Globus pallidus (tissue), 1 donor: ENCODE measurements at places on chromosomes 2 and 18.

DNA sequence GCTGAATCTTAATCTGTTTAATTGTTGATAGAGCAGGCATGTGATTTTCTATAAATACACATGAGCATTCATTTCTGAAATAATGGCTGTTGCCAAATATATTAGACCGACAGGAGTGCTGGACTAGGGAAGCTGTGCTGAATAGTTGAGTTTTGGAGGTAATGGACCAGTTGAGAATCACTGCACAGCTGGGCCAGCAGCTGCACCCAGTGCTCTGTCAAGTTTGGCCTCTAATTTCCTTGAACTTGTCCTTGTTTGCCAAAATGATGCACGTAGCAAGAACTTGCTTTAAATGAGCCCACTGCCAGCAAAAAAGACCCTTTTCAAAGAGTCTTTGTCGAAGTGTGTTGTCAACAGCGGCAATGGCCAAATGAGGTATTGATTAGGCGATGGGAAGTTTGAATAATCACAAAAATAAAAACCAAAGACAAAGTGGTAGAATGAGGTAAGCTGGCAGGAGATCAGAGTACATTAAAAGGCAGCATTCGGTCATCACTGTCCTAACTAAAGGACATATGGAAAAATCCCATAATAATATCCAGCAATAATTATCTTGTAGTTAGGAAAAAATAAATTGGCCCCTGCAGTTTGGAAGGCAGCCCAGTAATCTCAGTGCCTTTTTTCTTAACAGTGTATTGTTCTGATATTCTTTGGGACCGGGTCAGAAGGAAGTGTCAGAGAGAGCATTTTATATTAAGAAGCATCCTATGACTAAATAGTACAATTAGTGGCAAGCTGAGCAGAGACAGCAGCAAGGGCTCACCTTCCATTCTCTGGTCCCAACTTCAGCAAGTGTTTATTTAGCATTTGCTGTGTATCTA, 126.2 kb downstream of the RAPGEF4 start:
- DNase-seq = no peak

DNA sequence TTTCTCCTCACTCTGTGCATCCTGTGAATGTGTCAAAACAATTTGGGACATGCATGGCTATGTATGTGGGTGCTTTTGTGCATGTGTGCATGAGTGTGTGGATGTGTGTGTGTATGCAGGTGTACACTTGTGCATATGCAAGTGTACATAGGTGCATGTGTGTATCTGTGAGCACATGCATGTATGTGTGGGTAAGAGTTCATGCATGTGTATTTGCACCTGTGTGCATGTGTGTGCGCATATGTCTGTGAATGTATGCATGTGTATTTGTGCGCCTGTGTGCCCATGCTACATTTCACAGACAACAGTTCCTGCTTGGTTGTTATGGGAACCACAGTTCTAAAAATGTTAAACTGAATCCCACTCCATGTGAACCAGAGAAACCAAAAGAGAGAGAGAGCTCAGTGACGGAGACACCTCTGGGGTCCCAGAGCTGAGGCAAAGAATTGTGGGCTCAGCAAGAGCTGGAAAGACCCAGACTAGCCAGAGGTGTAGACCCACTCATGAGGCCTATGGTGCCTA, 1.9 kb upstream of the FBXO41 start:
- DNase-seq = no peak

DNA sequence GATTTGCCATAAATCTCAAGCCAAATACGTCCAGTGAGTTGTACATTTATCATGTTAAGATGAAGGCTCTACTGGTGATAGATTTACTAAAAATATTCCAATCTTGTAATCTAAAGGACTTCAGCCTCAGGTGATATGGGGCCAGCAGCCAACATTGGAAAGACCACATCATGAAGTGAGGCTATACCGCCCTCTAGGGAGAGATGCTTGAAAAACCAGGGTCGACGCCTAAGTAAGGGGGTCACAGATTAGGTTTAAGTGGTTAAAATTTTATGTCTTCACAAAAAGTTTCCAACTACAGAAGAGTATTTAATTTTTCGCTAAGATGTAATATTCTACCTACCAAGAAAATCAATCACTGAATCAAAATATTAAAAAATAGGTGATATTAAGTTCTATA, 33.3 kb downstream of the DOCK10 start:
- DNase-seq = no peak

DNA sequence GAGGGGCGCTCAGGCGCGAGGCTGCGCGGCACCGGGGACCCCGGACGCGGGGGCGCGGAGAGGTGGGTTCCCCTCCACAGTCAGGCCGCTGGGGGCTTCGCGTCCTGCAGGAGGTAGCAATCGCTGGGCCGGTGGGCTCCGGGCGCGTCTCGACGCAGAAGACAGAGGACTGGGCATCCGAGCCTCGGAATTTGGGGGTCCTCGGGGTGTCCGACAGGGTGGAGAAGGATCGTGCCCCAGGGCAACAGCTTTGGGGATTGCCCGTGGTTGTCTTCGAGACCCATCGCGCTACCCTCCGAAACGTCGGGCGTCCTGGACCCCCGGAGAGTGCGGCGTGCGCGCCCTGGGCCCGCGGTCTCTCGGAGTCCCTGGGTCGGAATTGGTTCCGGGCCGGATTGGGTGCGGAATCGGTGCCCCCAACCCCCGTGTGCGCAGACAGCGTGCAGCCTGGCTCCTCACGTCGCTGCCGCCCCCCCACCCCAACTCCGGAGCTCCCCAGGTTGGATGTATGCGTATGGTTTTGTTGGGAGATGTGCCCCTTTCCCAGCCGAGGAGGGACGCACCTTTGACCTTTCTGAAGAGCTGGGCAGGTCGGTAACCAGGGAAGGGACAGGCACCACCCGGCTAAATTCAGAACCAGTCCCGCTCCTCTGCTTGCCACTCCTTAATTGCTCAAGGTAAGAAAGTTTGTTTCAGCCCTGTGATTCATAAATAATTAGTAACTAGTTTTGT, 750 bp downstream of the NPAS2 start:
- DNase-seq = no peak

DNA sequence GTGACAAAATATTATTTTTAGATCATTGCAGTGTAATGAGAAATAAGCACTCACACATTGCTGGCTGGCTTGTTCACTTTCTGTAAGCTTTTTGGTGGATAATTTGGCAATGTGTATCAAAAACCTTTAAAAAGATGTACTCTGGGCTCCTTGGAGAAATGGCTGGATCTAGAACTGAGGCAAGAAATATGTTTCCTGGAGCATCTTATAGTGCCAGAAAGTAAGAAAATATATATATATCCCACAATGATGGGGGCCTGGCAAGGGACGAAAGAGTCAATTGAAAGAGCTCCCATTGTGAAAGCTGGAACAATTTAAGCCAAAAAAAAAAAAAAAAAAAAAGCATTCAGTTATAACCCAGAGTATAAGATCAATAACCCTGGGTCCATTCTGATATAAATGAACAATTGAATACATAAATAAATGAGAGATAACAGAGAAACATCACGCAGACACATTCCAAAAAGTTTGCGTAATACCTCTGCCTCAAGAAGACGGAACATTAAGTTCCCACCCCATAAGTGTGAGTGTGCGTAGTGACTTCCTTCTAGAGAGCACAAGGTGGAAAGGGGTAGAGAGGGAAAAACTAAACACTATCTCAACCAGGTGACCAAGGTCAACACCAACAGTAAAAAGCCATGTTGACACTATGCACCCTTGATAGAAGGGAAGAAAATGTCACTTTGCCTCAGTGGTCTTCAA, 77.5 kb downstream of the BIN1 start:
- DNase-seq = no peak

DNA sequence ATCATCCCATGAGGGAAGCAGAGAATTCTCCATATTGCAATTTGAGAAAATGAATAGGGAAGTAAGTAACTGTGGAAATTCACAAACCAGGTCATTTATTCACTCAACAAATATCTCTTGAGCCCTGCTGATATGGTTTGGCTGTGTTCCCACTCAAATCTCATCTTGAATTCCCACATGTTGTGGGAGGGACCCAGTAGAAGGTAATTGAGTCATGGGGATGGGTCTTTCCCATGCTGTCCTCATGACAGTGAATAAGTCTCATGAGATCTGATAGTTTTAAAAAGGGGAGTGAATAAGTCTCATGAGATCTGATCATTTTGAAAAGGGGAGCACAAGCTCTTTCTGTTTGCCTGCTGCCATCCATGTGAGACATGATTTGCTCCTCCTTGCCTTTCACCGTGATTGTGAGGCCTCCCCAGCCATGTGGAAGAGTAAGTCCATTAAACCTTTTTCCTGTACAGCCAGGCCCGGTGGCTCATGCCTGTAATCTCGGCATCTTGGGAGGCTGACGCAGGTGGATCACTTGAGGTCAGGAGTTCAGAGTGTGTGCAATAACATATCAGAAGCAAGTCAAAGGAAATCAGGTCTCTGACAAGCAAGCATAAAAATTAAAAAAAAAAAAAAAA, 193.2 kb downstream of the NDUFA10 start:
- no peak for DNase-seq

GRCh38 chr18:24514439-24514838, 54.0 kb downstream of the HRH4 start:
- DNase-seq = no peak

DNA sequence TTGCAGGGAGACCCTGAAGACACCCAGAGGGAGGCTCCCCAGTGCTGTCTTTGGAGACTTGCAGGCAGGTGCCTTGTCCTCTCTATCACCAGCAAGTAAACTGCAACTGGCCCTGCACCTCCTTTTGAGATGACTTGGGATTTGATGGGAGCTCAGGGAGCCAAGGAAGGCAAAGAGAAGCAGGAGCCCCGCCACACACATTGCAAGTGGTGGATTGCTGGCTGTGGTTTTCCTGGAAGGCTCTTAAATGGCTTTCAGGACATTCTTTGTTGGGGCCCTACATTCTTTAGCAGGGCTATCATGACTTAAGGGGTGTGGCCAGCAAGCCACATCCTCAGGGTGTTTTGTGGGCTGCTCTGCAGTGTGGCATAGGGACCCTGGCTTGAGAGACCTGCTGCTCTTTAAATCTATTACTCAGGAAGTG, 39.9 kb upstream of the CDC42EP3 start:
- no peak for DNase-seq

DNA sequence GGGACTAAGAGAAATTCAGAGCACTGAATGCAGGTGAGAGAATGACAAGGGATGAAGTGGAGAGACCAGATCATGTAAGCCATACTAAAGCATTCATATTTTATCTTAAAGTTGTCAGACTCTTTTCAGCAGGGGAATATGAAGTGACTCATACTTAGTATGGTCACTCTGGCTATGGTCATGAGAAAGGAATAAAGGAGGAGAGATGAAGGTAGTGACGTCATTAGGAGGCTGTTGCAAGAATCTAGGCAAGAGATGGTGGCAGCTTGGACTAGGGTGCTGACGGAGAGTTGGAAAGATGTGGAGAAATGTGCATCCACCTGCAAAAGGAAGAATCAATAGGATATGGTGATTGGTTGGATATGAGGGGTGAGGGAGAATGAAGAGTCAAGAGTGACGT, 203.2 kb upstream of the ACVR2A start:
- no peak for DNase-seq

- no peak for DNase-seq
Observed at GRCh38 chr18:79851950-79852349, 54.2 kb downstream of the KCNG2 start.

GRCh38 chr2:120310136-120310535, 35.8 kb upstream of the INHBB start:
- DNase-seq = no peak

DNA sequence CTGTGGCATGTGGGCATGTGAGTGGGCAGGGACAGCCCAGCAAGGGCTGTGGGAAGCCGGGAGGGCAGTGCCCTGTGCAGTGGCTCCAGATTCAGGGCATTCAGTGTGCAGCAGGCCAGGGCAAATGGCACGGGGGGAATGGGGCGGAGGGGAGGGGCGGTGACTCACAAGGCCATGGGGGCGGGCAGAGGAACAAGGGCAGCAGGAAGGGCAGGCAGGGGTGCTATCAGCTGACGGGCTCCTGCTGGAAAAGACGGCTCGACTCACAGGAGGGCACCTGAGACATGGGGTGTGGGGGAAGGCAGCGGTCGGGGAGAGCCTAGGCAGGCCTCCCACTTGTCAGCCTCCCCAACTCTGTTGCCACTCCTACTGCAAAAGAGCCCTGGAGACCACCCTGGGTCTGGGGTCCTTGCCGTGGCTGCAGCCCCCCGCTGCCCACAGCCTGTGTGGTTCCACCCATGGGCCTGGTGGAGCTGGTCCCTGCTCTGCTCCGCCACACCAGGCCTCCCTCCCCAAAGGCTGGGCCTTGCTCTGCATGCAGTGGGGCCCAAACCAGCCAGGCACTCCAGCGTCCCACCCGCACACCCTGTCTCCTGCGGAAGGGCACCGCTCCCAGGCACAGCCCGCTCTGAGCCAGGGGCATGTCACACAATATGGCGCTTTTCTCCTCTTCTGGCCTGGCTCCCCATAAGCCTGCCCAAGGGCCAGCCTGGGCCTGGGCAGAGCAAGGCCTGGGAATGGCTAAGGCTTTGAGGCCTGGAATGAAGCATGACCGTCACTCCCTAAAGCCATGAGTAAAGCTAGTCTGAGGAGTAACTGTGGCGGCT, 25.9 kb downstream of the HS6ST1 start:
- no peak for DNase-seq

DNA sequence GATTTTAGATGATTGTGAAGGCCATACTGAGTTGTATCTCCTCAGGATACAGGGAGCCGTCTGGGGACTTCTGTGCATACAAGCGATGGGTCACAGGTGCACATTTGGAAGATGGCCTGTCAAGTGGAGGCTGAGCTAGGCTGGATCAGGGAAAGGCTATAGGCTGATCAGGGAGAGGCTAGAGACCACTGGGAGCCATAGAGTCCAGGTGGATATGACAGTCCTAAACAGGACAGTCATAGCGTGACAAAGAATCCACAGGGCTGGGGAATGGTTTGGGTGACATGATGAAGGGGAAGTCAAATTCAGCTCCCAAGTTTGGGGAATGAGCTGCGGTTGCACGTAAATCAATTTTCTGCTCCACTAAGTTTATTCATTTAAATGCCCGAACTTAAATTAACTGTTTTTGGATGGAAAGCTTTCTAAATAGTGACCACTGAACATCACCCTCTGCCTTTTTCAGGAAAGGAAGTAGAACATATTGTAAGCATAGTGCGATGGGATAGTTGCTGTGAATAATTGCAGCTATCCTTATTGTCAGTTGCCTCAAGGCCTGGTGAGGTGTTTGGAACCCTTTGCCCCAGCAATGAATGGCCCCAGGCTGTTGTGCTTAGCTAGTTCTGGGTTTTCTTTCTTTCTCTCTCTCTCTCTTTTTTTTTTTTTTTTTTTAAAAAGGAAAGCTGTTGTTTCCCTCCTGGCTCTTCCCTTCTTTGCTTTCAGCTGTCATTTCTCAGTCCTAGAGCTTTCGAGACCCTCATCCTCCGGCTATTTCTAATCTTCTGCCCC, 50.5 kb downstream of the KLHL29 start:
- no peak for DNase-seq

DNA sequence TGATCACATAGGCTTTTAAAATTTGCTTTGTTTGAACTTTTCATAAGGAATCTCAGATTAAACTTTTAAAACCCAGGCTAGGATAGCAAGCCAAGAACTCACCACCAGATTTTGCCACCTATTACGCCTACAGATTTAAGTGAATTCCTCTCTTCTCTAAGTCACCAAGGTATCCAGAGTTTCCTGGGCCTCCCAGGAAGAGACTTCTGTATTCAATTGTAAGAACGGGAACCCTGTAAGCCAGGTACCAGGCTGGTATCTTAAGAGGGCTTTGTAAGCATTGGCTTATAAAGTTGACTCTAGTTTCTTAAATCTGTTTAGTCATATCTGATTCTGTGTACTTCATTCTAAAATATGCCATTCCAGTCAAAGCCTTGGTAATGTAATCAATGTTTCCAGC, 285.1 kb downstream of the MBD5 start:
- no peak for DNase-seq

GRCh38 chr2:239775623-239776435, 249.3 kb downstream of the NDUFA10 start:
- DNase-seq = no peak

GRCh38 chr18:27114842-27115241, 70.3 kb downstream of the CHST9 start:
- DNase-seq = no peak
